ENCODE measurements at places on chromosomes 11 and 22.
A peak's percentile ranks its signal among the peaks of the same experiment; 100 is the strongest.

GRCh38 chr22:24067587-24068376 is 56.7 kb downstream of the CABIN1 start:
- DNase-seq: peak; percentile 53
- peaks cover 4% of the 10 kb centered on the region for H3K36me3 ChIP-seq
- peaks cover 22% of the 10 kb centered on the region for H3K4me1 ChIP-seq
- no peak overlapping the region for H3K27ac ChIP-seq
- H3K27me3 ChIP-seq: no peaks in the 10 kb centered on the region

DNA sequence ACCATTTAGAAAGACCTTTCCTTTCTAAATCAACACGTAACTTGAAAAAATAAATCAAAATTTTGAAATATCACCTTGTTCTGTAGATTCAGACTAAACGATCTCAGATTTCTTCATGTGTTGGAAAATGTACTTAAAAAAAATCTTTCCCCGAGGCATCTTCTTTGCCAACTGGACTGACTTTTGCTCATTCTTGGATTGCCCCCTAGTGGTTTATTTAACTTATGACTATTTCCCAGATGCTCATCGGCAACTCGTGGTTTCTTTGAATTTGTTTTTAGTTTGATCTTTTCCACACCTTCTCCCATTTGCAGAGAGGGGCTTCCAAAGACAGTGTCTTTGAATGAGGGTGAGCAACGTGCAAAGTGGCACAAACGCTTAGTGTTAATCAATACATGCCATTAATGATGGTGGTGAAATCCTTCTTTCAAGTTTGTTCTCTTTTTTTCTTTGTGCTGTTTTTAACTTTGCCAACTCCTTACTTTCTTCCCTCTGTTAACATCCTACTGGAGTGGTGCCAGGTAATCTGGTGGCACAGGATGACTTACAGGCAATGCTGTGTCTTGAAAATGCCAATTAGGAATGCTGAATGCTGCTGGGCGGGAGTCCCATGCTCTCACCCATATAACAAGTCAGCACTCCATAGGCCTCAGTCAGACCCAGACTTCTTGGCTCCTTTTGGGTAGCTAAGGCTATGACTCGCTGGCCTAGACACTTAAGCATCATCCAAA is 18.3 kb downstream of the PRSS23 start:
- H3K27me3 ChIP-seq: no peaks in the 10 kb centered on the region
- H3K27ac ChIP-seq: peak overlapping the region; percentile 70
- peaks cover 25% of the 10 kb centered on the region for H3K4me1 ChIP-seq
- no peak overlapping the region for H3K4me3 ChIP-seq

- H3K27me3 ChIP-seq: no peaks in the 10 kb centered on the region
- no peaks in the 10 kb centered on the region for H3K4me1 ChIP-seq
- no peak overlapping the region for H3K4me3 ChIP-seq
- H3K27ac ChIP-seq: no peak overlapping the region
Measured at GRCh38 chr11:18171377-18172000, 1.1 kb upstream of the MRGPRX4 start.

DNA sequence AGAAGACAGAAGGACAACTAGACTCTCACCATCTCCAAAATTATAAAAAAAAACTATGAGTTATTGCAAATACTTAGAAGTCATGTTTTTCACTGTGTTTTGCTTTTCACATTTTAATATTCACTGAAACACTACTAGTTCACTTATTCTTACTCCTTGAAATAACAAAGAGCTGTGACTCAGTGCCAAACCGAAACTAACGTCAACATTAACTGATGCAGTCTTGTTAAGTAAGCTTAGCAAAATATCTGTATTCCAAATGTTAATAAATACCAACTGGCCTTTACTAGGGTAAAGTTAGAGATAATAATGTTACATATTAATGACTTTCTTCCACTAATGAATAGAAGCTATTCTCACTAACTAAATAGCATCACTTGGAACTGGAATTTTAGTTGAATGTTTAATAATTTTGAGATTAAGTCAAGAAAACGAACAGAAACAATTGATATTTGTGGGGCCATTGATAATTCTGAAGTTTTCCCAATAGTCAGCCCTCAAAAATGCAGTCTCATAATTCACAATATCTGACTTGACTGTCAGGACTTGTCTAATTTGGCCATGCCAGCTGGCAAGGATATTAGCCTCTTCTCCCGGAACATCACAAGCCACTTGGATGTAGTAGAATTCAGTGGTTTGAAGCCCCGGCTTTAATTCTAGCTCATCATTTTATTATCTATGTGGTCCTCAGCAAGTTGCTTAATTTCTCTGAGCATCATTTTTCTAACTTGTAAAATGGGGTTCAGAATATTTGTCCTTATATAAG is 230.1 kb upstream of the DDI1 start:
- peaks cover 4% of the 10 kb centered on the region for H3K4me1 ChIP-seq
- H3K27ac ChIP-seq: no peak overlapping the region
- DNase-seq: no peak
- H3K36me3 ChIP-seq: no peaks in the 10 kb centered on the region
- no peaks in the 10 kb centered on the region for H3K27me3 ChIP-seq

DNA sequence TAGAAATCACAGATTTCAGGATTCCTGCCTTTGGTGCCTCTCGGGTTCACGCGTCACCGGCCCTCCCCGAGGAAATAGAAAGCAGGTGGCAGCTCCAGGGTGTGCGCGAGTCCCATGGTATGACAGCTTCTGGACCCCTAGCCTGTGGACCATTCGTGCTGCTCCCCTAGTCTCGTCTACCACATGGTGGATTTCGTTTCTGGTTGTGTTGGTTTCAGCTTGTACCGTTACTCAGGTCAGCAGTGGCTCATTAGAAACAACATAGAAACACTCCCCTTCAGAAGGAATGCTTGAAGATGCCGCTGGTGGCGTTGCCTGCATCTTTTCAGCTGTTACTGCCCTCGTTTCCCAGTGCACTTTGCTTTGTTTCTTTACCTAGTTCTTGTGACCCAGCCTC is 700 bp downstream of the TTC17 start:
- peak overlapping the region; percentile 91 for H3K4me3 ChIP-seq
- DNase-seq: peak; percentile 30
- H3K4me1 ChIP-seq: peaks cover 11% of the 10 kb centered on the region
- no peaks in the 10 kb centered on the region for H3K27me3 ChIP-seq

- H3K27ac ChIP-seq: peak overlapping the region; percentile 70
- DNase-seq: no peak
- no peaks in the 10 kb centered on the region for H3K27me3 ChIP-seq
Measured at GRCh38 chr22:35399114-35399677, 744 bp upstream of the MCM5 start.

DNA sequence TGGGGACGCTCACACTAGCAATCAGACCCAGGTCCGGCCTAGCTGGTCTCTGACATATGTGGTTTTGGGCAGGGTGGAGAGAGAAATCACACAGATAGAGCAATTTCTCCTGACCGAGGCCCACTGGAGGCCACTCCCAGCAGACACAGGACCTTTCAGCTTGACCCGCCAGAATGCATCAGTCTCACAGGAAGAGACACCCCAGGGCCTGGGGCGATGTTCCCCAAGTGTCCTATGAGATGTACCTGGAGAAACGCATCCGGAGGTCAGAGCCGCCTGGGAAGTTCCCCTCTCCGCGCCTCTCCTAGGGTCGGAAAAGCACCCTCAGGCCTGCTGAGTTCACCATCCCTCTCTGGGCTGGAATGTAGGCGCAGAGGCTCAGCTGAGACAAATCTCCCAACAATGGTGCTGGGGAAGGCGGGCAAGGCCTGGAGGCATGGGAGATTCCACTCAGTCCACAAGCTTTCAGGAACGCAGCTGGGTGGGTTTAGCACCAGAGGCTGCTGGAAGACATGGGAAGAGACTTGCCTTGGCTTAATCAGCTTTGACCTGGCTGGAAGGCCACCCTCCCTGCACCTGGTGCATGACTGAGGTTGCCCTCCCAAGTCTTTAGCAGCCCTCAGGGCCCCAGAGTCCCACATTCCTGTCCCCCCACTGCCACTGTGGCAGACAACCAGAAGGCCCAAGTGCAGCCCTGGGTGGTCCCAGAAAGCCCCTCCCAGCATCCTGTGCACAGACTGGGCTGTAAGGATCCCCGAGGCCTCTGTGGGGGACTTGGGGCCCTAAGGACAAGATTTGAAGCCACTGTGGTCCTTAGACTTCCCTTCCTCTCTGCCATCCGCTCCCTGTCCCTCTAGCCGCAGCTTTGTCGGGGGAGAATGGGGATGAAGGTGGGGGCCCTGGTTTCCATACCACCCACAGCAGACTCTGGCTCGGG is 57.5 kb downstream of the RTL6 start:
- H3K27ac ChIP-seq: no peak overlapping the region
- DNase-seq: no peak
- H3K4me3 ChIP-seq: no peak overlapping the region
- H3K36me3 ChIP-seq: no peaks in the 10 kb centered on the region

All from transverse colon (tissue), 4 donors.